NCI-H2107 (cell line): ENCODE measurements at places on chromosomes 12 and 14.

DNA sequence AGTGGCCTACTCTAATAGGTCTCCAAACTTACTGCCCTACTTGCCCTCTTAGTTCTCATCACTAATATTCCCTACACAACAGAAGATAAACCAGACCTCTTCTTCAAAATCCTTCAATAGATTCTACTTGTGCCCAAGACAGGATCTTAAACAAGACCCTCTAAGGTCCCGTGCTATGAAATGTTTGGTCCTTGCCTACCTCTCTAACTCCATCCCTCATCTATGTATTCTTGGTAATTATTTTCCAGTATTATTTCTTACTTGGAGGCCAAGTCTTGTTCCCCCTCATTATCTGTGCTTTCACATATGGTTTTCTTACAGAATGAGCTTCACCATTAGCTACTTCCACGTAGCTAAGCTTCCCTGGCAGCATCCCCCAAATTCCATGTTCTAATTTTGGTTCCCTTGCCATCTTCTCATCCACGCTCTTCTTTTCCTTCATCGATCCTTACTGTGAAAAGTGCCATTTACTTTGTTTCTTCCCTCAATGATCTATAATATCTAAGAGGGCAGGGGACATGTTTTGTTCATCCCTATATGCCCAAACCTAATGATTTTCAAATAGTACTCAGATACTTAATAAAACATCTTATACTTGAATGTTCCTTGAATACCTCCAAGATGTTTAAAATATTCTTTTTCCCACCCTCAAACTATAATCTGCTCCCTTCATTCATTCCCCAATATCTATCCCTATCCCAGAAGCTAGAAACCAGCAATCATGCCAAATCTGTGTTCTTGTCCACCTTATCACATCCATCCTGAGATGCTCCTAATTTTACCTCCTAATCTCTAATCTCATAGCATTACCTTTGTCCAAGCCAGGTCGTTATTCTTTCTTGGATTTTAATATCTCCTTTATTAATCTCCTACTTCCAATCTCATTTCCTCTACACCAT, 10.1 kb downstream of the HNRNPC start:
- DNase-seq = no peak

- DNase-seq = no peak
Observed at GRCh38 chr12:70149013-70149412, 94.2 kb upstream of the CNOT2 start.

GRCh38 chr14:89444044-89444443, 27.0 kb upstream of the FOXN3 start:
- no peak for DNase-seq

GRCh38 chr12:9674226-9674590, 4.7 kb downstream of the CLEC2D start:
- DNase-seq = no peak

DNA sequence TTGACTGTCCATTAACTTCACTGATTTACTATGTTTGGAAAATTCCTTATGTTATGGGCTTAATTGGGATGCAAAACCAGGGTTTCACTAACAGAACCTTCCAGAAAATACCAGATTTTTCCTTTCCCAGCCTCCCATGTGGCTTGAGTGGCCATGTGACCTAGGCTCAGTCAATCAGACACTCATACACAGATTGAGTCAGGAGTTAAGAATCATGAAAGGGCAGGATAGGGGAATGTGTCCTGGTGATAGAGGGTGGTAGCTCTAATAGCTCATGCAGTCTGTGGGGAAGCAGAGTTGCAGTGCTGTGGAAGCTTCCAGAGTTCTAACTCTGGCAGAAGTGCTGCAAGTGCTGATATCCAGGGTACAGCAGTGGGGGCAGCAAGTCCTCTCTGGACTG, 134.1 kb upstream of the IFNG-AS1 start:
- DNase-seq = no peak

DNA sequence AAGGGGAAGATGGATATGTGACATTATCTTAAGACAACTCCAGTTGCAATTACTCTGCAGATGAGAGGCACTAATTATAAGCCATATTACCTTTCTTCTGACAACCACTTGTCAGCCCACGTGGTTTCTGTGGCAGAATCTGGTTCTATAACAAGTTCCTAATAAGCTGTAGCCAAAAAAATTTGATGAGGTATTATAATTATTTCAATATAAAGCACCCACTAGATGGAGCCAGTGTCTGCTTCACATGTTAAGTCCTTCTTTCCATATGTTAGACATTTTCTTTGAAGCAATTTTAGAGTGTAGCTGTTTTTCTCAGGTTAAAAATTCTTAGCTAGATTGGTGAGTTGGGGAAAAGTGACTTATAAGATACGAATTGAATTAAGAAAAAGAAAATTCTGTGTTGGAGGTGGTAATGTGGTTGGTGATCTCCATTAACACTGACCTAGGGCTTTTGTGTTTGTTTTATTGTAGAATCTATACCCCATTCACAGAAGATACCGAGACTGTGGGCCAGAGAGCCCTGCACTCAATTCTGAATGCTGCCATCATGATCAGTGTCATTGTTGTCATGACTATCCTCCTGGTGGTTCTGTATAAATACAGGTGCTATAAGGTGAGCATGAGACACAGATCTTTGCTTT, 36.9 kb downstream of the PSEN1 start:
- peak; percentile 9 for DNase-seq

DNA sequence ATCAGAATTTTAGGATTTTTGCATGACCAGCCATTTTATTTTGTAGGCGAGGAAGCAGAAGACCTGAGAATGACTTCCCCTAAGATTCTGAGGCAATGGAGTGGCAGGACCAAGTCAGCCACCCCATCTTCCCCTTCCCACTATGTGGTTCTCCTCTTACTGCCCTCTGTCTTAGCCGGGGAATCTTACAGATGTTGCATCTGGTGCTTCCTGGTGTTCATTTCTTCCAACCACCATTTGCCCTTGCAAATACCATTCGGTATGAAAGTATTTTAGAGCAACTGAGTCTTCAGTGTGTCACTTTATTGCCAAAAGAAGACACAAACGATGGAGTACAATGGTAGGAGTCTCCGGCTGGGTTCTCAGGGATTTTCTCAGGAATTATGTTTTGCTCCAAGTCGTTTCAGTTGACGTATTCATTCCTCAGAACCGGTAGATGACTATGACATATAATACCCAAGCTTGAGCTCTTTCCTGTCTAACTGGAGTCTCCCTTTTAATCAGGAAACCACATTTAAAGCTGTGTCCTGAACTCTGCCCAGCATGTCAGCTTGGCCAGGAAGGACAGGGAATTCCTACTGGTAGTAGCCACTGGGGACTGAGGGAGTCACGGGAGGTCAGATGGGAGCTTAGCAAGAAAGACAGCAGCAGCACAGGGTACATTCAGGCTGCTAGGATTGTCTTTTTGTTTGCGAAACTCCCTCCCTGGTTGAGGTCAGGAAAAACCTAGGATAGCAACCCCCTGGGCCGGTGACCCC, 87.0 kb downstream of the SAMD4A start:
- DNase-seq = no peak

- no peak for DNase-seq
Observed at GRCh38 chr12:101915841-101916240, 38.5 kb downstream of the DRAM1 start.

DNA sequence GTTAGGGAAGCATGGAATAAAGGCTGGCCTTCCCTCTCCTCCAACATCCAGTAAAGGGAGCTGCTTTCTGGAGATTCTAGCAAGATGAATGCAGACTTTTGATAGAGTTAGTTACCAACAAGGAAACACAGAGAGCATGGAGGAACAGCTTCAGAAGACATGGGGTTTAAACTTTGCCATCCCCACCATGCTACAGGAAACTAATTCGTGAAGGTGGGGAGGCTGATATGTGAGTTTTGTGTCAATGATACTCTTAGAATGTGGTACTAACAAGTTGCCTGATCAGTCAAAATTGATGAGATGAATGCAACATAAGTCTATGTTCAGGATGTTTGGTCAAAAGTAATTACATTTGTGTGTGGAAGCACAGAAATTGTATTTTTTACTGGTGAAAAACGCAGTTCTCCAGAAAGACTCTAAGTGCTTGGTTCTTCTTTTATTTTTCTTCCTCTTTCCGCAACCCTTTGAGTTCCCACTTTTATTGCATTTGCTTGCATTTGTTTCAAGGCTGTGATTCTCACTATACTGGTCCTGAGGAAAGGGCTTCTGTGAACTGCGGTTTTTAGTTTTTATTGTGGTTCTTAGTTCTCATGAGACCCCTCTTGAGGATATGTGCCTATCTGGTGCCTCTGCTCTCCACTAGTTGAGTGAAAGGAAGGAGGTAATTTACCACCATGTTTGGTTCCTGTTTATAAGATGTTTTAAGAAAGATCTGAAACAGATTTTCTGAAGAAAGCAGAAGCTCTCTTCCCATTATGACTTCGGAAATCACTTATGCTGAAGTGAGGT, at the start of gene CLEC4A:
TSS of gene CLEC4A (plus strand) at position 494 of the 789 bp plus-strand sequence. CDS start at position 756, 262 bp downstream.
- no peak for DNase-seq

DNA sequence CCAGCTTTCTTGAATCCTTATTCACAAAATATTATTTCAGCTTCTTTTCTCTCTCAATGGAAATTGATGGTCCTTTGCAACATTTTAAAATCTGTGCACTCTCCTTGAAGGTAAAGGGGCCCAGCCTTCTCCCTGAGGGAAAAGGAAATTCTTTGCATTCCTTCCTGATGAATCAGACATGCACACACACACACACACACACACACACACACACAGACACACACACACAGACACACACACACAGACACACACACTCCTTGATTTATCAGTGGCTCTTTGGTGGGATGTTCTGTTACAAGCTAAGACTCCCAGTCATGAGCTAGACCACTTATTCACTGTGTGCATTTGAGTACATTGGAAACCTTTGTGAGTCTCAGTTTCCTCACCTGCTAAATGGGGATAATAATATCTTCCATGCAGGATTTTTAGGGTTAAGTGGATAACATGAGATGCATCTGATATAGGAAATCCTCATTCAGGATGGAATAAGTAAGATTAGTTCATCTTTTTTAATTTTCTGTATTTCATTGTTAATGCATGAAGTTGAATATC, 45.1 kb upstream of the HMGA2 start:
- DNase-seq = no peak

DNA sequence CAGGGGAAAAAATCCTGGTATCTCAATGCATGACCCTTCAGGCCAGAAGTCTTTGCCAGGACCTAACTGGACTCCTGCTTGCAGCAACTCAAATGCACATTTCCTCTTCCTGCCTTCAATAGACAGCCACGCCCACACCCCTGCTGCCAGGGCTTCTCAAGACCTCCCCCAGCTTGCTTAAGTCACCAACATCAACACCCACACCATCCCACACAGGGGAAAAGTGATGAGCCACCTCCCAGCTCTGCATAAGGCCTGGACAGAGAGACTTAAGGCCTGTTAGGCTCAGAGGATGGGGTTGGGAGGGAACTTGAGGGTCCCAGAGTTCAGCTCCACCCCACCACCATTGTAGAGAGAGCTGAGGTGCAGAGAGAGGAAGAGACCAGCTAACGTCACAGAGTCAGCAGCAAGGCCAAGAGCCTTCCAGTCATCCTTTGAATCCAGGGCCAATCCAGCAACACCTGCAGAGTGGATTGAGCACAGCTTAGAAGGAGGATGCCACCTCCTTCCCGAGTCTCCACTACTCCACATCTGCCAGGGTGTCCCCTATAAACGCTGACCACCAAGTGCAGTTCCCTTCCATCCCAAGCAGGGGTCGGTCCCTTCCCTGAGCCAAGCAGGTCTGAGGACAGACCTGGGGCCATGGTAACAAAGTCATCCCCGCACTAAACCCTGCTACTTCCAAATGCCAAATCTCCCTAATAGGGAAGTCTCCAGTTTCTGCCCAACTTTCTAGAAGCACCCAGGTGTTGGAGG, 50.0 kb downstream of the KDM2B start:
- no peak for DNase-seq

DNA sequence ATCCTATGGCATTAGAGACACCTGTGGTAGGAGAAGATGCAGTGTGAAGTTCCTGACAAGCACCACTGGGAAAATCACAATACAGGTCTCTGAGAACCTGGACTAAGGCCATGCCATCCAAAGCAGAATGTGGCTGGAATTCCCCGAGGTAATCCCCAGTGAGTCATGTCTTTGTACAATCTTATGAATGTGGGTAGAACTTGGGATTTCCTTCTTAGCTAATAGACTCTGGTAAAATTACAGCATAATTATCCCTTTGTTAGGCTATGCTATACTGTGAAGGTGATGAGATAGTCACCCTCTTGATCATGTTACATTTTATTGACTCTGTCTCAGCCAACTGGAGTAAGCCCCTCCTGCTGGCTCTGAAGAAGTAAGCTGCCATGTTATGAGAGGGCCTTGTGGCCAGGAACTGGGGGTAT, 224.3 kb upstream of the DCN start:
- DNase-seq = no peak

- DNase-seq = no peak
Observed at GRCh38 chr12:63869656-63870055, 25.2 kb downstream of the SRGAP1 start.

DNA sequence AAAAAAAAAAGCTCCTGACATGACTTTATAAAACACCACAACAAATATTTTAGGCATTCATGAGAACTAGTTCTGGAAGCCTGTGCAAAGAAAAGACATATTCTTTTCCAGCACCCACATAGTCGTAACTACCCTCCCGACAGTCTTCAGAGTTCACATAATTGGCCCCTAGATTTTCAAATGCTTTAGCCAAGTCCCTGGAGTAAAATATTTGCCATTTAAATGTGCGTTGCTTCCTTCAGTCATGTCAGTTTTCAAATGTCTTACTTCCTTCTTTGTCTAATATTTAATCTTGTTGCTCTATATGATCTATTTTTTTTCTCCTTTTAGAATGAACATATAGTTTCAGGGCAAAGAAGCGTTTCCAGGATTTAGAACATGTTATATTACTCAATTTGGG, 66.8 kb upstream of the KRAS start:
- no peak for DNase-seq

DNA sequence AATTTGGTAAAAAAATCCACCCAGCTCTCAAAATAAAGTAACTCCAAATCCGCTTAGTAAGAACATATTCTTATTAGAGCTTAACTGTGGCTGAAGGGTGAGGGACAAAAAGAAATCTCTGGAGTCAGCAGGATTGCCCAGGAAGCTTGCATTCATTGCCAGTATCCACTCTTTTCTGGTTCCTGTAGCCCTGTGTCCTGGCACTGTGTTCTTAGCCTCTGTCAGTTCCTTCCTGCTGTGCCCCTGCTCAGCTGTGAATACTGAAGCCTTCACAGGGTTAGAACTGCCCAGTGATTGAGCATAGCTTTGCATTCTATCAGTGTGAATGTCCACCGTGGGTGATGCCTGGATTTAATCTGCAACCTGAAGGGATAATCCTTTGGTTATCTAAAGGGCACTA, 266.9 kb upstream of the PELI2 start:
- no peak for DNase-seq

GRCh38 chr14:95273001-95273978, 46.4 kb downstream of the CLMN start:
- DNase-seq = no peak

GRCh38 chr12:63150713-63151622, at the start of gene AVPR1A:
Gene AVPR1A, minus strand, starts transcription at chr12:63151201. Its CDS starts 365 bp downstream, at chr12:63150836.
- DNase-seq = no peak

- peak; percentile 16 for DNase-seq
Observed at GRCh38 chr12:64039281-64039871, 182.7 kb downstream of the KICS2 start.

GRCh38 chr12:46517579-46517962, 145.0 kb upstream of the SLC38A2 start:
- no peak for DNase-seq

- no peak for DNase-seq
Observed at GRCh38 chr12:53255996-53256395, 12.1 kb upstream of the ESPL1 start.

- DNase-seq = no peak
Observed at GRCh38 chr12:78194448-78194847, 363.8 kb downstream of the NAV3 start.
